Activated CD8-positive, alpha-beta memory T cell treated with anti-CD3 and anti-CD28 coated beads for 1 hour (primary cell): ENCODE measurements at places on chromosomes 12 and 14.

GRCh38 chr12:79057540-79057939 lies 193.0 kb downstream of the SYT1 start:
- DNase-seq: no peak

GRCh38 chr14:99033951-99034350 lies 238.0 kb downstream of the BCL11B start:
- DNase-seq: no peak

- no peak for DNase-seq
Observed at GRCh38 chr12:115230606-115231005, 546.6 kb upstream of the TBX3 start.

- no peak for DNase-seq
Observed at GRCh38 chr12:124542021-124542949, 25.1 kb downstream of the NCOR2 start.

GRCh38 chr14:95092723-95093122 lies 64.6 kb downstream of the DICER1 start:
- DNase-seq: no peak

- no peak for DNase-seq
Observed at GRCh38 chr14:91380610-91381371, 36.8 kb downstream of the CCDC88C start.

- no peak for DNase-seq
Observed at GRCh38 chr12:67698672-67699581, 50.4 kb downstream of the DYRK2 start.

- DNase-seq: no peak
Observed at GRCh38 chr14:54818201-54819133, 84.2 kb downstream of the GCH1 start.

DNA sequence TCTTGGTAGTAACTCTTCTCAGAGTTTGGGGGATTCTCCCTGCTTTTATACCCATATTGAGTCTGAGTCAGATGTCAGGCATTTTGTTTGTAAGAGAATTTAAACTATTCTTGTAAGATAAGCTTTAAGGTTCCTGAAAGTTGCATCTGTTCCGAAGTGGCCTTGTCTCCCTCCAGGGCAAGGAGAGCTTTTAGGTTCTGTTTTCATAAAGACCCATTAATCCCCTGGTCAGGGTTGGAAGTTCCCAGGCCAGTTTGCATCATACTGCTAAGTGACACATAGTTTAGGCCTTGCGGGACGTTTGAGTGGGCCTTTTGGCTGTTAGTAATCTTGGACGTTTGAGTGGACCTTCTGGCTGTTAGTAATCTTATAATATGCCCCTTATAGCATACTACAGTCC lies 396.7 kb downstream of the NPAS3 start:
- no peak for DNase-seq

DNA sequence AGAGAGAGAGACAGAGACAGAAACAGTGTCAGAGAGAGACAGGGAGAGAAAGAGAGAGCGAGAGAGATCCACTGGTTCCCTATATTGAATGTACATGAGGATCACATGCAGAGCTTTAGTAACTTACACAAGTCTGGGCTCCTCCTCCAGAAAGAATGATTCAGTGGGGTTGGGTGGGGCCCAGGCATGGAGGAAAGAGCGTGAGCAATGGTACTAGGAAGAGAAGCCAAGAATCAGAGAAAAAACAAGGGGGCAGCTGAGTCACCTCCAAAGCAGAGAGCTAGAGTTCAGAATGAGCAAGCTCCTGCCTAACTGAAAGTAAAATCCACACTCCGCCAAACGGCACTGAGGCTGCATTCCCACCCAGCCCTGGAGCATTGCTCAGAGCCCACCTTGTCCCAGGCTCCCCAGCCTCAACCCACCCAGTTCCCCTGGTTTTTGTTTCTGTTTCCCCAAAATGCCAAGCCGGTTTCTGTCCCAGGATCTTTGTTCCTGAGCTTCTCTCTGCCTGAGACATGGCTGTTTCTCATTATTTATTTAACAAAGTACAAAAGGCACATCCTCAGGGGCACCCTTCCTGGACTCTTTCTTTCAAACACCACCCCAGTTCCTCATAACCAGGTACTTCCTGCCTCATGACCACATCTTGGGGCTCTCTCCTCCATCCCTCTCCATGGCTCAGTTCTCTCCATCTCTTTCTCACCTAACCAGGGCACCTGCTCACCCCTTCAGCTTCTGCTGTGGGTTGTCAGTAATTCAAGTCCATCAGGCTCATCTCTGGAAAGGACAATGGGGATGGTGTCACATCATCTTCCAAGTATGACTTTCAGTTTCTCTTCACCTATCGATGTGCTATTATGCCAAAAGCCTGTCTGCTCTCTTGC lies 670.3 kb upstream of the TBX3 start:
- no peak for DNase-seq

GRCh38 chr12:66074561-66074960 lies 56.0 kb downstream of the LLPH start:
- DNase-seq: no peak

DNA sequence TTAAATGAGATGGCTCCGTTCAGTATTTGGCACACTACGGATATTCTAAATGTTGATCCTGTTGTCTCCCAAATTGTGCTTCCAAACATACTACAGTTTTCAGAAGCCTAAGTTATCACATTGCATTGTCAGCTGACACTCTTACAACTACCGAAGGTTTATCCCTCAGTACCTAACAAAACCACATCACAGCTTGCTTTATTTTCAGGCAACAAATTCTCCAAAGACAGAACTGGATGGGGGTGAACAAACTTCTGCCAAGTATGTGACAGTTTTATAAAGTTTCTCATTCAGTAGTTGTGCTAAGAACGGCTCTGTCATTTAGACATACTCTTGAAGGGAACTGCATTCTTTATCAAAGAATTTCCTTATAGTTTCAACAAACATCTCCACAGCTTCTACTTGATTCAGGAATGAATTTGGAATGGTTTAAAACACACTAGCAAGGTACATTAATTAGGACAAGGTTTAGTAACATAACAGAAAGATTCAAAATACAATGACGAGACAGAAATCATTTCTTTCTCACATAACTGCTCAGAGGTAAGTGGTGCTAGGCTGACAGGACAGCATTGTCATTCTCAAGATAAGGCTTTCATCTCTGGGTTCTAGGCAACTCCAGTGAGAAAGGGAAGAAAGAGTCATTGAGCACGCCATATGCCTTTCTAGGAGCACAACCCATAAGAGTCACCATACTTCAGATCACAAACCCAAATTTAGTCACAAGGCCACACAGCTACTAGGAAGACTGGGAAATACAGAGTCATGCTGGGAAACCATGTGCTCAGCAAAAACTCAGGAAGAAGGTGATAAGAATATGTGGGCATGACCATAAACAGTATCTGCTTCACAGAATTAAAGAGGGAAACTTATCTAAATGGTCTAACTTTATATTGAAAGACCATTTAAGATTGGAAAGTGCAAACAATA lies 100.7 kb downstream of the DUSP6 start:
- no peak for DNase-seq

DNA sequence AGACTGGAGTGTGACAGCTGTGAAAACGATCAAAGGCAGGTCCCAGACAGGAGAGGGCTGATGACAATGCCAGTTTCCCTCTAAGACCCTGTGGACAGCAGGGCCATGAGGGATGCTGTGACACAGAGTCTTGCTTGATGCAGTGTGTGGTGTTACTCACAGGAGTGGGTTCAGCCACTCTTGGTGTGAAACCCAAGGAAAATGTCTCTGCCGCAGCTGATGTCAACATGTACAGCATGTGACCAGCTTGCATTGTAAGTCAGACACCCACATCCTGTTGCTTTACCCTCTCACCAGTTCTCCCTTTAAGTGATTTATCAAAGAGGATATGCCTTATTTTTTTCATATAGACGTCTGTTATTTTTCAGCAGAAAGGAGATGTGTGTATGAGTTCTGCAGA lies 268.6 kb downstream of the BTG1 start:
- peak; percentile 80 for DNase-seq

DNA sequence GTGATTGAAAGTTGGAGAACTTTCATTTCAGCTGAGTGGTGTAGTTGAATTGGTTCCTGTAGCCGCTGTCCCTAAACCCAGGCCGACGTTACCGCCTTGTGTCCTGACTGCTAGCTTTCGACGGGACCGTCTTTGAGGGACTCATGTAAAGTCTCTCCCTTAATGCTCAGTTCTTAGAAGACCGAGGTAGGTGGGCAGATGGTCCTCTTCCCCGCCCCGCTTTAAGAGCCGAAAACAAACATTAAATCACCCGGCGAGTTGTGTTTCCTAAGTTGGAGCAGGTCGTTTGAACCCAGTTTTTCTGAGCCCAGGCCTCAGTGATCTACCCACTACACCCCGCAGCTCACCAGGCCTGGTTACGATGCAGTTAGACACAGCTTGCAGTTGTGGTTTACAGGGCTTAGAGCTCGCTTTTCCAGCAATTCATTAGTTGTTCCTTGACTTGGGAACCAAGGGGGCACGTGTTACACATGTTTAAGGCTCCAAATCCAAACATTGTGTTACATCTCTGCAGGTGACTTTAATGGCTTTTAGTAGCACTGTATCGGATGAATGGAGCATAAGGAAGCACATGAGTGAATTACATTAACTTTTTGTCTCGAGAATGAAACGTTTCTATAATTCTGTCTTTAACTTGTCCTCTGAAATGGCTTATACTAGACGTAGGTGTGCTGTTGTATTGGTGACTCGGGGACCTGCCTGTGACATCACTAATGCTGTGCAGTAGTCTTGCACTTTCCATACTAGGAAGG lies 790 bp downstream of the NEDD1 start:
- DNase-seq: no peak

DNA sequence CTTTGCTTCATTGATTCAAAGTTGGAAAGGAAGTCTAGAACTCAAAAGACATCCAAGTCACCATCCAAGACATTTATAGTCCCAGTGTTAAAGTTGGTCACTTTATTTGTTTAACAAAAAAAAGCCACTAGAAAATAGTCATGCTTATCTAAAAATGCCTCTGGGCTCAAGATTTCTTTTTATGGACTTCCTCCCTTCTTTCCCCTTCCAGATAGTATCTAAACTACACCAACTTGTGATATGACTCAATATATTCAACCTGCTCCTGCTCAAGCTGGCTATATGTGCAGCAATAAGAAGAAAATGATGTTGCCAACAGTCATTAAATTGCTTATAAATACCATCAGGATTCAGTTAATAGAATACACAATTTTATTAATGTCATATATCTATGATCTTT lies 1177.1 kb downstream of the FLRT2 start:
- DNase-seq: no peak

DNA sequence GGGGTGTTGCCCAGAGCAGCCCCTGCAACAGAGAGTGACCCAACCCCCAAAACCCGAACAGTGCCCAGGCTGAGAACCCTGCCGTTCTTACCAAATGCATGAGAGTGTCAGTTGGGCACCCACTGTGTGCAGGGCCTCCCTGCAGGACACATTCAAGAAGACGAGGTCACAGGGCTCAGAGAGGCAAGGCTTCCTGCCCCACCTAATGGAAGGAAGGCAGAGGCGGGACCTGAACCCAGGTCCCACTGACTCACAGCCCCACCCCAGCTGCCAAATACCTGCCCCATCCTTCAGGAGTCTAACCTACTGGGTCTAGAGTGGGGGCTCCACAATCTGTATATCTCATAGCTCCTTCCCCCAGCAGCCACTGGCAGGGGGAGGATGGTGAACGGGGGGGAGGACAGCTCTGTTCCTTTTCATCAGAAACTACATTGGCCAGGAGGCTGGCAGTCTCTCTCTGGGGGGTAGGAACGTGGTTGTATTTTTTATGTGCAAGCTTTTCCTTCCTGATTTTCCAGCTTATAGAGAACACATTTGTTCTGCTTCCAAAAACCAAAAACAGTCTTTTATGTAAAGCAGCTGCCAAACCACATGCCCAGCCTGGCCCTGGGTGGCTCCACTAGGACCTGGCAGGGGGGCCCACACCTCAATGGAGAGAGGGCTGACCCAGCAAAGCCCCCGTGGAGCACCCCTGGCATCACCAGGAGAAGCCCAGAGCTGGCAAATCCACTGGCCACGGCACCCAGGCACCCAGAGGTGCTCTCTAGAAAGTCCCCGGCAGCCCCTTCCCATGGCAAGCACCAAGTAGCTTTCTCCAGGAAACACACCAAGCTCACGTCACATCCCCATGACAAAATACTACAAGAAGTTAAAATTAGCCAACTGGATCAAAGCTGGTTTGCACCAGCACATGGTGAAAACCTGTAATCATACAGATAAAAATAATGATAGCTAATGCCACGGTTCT lies 17.0 kb downstream of the NCOR2 start:
- no peak for DNase-seq

DNA sequence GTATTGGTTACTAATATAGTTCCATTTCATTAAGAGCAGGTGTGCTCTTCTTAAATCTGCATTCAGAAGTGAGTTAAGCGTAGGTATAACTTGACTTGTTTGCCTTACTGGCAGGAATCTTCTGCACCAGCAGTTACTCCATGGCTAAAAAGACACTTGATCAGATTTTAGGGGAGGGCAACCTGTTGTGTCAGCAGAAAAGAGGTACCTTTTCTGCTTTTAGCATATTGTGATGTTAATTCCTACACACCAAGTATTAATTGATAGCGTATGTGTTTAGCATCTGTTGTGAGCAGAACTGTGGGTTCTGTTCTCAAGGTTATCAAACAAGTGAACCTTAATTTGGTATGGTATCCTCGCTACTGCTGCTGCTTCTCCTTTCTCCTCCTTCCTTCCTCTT lies 38.3 kb downstream of the TTLL5 start:
- DNase-seq: no peak

- DNase-seq: no peak
Observed at GRCh38 chr12:75239987-75240386, 30.3 kb upstream of the KCNC2 start.

DNA sequence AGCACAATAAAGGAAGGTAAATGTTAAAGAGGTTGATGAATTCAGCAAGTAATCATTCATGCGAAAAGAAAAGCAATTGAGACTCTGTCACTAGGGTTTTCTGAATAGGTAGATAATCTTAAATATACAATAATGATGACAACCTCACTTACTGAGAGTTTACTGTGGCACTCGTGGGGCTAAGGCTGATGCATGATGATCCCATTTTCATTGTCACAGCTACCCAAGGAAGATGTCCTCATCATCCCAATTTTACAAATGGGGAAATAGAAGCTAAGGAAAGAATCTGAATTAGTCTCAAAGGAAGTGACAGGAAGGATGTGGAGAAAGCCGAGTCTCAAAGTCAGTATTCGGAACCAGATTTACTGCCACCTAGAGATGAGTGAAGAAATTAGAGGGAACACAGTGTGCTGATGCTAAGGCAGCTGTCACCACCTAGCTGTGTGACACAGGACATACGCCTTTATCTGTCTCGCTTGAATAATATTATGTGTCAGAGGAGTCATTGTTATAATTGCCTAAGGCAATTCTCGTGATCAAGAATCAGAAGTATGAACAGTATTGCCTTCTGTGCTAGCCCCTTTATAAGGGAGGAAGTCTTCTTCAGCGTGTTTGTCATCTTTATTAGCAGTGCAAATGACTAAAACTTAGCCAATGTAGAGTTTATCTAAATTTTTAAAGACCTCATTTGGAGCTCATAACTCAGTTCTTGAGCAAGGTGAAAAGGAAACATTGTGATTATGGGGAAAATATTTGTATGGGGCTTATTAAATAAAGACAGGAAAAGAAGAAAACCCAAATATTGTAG lies 63.2 kb downstream of the ERGIC2 start:
- DNase-seq: peak; percentile 8

DNA sequence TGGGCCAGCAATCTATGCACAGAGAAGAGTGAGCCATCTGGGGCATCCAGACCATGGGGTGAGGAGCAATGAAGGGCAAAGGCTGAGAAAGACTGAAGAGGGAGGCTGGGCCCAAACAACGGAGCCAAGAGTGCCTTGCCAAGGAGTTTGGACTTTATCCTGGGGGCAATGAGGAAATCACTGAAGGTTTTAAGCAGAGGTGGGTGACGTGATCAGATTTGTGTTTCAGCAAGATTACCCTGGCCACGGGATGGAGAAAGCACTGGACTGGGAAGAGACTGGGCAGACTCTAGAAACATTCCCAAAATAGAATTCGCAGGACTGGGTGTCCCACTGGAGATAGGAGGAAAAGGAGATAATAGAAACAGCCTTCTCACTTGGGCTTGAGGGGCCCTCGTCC lies 65.3 kb downstream of the DPF3 start:
- no peak for DNase-seq
